Sciatic nerve (tissue), 2 donors: ENCODE measurements at places on chromosomes 6 and 20.

- no peak for DNase-seq
Measured at GRCh38 chr20:16758454-16759180, 10.5 kb downstream of the OTOR start.

GRCh38 chr6:11744753-11745152 lies 33.9 kb downstream of the ADTRP start:
- peak; percentile 89 for DNase-seq

- no peak for DNase-seq
Measured at GRCh38 chr6:135630789-135631376, 133.3 kb upstream of the AHI1 start.

- no peak for DNase-seq
Measured at GRCh38 chr20:62360854-62361798, 6.0 kb downstream of the LAMA5 start.

GRCh38 chr20:37886851-37887297 lies 16.1 kb upstream of the VSTM2L start:
- DNase-seq: no peak

DNA sequence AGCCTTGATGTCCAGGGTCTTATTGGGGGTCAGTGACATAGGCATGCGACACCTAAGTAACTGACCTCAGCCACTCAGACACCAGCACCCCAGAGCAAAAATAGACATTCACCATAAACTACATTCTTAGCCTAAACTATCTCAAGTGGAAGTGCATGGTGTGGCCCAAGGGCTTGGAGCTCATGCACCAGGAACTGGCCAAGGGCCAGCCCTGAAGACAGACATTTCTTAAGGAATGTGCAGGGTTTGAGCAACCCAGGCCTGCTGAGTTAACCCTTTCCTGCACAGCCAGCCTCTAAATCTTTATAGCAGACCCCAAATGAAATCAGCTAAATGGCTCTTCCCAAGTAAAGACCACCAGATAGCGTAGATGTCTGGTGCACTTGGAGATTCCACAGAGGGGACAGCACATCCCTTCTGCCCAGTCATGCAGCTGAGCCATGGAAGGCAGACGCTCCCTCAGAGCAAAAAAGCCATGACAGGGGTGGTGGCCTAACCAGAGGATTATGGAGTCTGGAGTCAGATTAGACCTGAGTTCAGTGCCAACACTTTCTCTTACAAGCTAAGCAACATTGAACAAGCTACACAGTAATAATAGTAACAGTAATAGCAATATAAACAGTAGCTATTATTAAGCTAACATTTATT lies 222.6 kb downstream of the ZMYND8 start:
- DNase-seq: peak; percentile 56

DNA sequence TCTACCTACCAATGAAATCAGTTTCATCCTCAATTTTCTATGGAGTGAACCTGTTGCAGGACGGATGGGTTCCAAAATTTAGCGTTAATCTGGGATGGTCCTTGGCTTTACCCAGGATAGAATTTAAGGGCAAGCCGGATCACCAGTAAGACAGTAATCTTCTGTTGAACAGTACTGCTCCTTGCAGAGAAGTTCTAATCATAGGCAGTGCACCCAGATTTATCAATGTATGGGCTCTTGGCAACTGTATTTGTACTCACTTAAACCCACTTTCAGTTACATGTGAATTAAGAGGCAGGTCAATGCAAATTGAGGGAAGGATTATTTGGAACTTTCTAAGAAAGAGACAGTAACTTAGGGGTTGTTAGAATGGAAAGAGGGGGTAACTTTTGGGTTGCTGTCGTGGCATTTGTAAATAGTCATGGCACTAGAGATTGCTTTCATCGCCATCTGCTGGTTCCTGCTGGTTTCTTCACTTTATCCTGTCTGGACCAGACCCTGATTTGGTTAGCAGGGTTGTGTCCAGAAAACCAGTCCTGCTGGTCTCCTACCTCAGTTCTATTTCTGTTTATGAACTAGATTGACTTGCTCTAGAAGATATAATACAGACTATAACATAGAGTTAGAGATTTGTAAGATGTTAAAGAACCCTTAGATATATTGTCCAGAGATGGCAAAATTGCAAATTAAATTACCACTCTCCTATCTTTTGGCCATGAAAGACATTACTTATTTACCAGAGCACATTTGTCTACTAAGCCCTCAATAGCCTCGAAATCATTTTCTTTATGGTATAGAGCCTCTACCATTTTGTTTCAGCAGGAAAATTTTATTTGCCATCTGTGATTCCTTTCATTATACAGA lies 646.3 kb downstream of the UTRN start:
- DNase-seq: no peak

GRCh38 chr20:46550461-46550860 lies at the start of gene OCSTAMP:
TSS of gene OCSTAMP (minus strand) at chr20:46550654. CDS start at chr20:46550560, 94 bp downstream.
- DNase-seq: no peak

GRCh38 chr6:41371461-41371991 lies 36.1 kb downstream of the NCR2 start:
- peak; percentile 69 for DNase-seq

GRCh38 chr20:38843346-38843745 lies 37.8 kb downstream of the PPP1R16B start:
- DNase-seq: no peak

DNA sequence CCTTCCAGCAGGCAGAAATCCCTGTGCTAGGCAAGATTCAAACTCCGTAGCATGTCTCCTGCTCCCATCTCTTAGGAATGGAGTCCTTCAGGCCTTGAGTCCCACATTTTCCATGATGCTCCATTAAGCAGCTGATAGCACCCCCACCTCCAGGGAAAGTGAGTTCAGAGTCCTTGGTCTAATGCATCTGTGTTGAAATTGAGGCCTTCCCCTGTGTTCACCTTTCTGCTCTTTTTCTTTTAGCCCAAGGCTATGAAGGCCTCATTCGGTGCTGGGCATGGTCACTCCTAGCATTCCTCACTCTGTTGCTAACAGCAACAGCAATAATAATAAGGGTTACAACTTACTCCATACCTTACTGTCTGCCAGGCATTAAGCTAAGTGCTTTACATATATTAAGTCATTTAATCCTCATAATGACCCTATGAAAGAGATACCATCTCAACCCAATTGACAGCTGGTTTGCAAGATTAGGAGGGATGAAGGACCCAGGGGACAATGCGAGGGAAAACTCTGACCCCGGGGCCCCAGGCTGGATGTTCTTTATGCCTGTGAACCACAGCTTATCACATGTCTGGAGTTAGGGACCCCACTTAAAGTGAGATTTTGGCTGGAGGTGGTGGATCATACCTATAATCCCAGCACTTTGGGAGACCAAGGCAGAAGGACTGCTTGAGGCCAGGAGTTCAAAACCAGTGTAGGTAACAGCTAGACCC lies 17.5 kb upstream of the PANK2 start:
- no peak for DNase-seq

- no peak for DNase-seq
Measured at GRCh38 chr6:145036848-145037567, 698.3 kb downstream of the EPM2A start.

- DNase-seq: peak; percentile 33
Measured at GRCh38 chr20:47093320-47093966, 198.8 kb downstream of the EYA2 start.

- DNase-seq: no peak
Measured at GRCh38 chr6:13808801-13809200, 5.6 kb downstream of the MCUR1 start.

DNA sequence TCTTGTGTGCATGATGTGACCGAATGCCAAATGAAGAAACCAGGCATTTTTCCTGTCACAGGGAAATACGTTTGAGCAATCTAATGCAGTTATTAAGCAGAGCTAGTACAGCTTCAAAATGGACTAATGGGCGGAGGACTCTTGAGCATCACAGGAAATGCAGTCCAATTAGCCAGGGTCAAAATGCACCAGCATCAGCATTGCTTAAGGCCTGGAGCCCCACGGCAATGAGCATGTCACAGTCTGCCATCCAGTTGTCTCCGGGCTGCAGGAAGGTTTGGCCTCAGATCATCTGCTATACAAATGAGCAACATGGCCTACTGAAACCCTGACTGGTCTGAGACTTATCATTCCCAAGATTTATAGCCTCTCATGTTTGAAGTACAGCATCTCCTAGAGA lies 652.1 kb upstream of the SLC35B3 start:
- DNase-seq: no peak

- DNase-seq: no peak
Measured at GRCh38 chr20:17210387-17210786, 16.5 kb upstream of the PCSK2 start.

GRCh38 chr6:106356378-106356777 lies 4.1 kb upstream of the CRYBG1 start:
- no peak for DNase-seq

- no peak for DNase-seq
Measured at GRCh38 chr6:156980515-156980914, 203.3 kb downstream of the ARID1B start.

- DNase-seq: no peak
Measured at GRCh38 chr6:39980839-39981580, 46.7 kb upstream of the MOCS1 start.

DNA sequence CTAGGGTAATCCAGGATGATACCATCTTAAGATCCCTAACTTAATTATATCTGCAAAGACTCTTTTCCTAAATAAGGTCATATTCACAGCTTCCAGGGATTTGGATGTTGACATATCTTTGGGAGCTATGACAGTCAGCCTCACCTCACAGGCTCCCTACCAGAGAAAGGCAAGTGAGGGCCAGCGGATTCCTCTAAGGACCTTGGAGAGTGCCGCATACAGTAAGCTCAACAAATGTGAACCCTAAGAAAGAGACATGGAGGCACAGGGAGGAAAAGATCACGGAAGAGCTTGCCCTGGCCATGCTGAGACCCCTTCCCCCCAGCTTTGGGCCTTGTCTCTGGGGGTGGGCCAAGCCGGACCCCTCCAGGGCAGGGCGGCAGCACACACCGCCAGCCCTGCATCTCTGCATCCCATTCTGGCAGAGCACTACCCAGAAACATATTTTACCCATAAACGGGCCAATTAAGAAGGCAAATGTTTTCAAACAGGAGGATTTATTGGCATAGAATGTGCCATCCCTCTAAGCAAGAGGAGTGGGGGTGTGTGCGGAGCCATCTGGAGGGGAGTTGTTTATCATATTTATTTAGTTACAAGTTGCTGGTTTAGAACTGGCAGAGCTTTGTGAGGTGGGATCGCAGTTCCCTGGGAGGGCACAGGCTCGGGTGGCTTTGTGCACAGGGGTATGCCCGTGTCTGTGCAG lies 55.4 kb downstream of the CHMP4B start:
- no peak for DNase-seq

DNA sequence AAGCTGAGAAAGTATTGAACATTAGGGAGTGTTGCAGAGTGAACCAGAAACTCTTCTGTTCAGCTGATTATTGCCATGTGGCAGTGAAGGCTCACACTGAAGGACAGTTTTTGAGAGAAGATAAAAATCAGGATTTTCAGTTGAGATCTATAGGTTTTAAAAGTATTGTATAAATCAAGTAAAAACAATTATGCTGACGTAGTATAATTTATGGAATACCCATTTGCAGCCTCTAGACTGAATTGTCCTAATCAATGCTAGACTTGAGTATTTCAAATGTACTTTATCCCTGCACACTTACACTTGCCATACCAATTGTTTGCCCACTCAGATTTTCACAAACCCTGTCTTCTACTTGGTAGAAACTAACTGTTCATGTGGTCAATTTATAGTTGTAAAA lies 245.8 kb downstream of the FRK start:
- no peak for DNase-seq

DNA sequence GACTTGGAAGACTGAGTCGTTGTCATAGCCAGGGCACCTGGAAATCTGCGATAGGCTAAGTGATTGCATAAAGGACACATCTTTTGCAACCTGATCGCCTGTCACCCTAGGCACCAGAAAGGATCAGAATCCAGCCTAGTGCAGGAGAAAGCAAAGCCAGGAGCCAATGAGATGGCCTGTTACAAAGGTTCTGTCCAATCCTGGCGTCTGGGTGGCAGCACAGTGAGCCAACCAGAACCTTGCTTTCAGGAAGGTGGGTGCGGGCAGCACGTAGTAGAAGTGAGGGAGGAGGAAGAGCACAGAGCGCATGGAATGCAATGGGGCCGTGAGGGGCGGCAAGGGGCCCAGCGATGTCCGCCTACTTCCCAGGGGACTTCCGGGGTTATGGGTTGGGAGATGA lies 120.4 kb upstream of the GGTLC1 start:
- DNase-seq: no peak

- no peak for DNase-seq
Measured at GRCh38 chr6:165042912-165043311, 266.5 kb downstream of the C6orf118 start.

DNA sequence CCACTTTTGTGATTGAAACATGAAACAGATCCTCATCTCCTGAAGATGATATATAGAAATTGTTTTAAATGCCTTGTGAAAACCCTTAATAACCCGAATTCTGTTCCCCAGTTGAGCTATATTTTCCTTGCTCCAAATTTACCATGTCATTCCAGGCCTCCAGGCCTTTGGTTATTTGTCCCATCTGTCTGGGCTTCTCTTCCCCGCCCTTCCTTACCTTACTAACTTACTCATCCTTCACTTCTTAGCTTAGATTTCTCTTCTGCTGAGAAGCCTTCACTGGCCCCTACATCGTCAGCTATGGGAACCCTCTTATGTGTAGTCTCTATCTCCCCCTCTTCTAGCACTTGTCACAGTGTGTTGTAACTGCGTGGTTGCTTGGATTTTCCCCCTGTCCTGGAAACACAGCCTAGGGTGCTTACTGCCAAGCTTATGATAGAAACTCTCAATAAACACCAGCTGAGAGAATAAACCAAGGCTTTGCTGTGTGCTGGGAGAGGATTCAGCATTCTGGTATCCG lies 68.6 kb downstream of the SGK1 start:
- no peak for DNase-seq

GRCh38 chr6:82970839-82971238 lies 94.8 kb downstream of the UBE3D start:
- DNase-seq: no peak

GRCh38 chr20:53360852-53361251 lies 232.8 kb downstream of the ZNF217 start:
- no peak for DNase-seq

DNA sequence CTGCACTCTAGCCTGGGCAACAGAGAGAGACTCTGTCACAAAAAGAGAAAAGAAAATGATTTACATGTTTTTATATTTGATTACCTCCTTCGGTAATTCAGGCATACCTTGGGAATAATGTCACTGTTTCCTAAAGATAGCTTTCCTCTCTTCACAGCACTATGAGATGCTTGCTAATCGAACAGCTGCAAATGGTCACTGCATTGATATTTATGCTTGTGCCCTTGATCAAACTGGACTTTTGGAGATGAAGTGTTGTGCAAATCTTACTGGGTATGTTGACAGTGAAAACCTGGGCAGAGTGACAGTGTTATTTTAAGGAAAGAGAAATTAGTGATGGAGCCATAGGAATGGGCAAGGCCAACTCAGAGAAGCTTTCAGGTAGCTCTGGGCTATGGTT lies 19.6 kb downstream of the SEC23B start:
- DNase-seq: no peak

GRCh38 chr20:21554376-21554890 lies 40.6 kb upstream of the NKX2-2 start:
- no peak for DNase-seq

DNA sequence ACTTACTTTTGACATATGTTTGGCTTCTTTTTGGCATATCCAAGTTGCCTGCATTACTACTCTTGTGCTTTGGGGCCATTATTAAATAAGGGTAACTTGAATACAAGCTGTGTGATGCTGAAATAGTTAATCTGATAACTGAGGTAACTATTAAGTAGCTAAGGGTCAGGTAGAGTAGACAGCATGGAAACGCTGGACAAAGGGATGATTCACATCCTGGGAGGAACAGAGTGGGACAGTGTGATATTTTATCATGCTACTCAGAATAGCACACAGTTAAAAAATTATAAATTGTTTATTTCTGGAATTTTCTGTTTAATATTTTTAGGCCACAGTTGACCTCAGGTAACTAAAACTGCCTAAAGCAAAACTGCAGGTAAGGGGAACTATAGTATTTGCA lies 483.9 kb downstream of the RFPL4B start:
- DNase-seq: no peak
